ENCODE measurements at places on chromosomes 11 and 22.

DNA sequence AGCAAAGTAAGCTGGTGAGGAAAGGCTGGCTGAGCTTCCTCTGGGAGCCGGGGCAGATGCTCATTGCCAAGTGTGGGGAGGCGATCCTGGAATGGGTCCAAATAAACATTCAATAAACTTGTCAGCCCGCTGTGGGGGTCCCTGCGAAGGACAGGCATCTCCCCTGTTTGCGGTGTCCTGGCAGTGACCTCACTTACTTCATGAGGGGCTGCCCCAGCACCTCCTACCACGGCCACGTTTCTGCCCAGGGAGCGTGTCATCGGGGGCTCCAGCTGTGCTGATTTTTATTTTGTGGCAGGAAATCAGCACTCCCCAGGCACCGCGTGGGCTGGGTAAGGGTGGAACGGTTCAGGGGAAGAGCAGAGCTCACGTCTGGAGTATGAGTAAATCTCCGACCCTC lies 493.9 kb upstream of the B3GAT1 start:
- no peak for DNase-seq

- no peak for DNase-seq
Observed at GRCh38 chr22:28034760-28035401, 115.8 kb upstream of the PITPNB start.

DNA sequence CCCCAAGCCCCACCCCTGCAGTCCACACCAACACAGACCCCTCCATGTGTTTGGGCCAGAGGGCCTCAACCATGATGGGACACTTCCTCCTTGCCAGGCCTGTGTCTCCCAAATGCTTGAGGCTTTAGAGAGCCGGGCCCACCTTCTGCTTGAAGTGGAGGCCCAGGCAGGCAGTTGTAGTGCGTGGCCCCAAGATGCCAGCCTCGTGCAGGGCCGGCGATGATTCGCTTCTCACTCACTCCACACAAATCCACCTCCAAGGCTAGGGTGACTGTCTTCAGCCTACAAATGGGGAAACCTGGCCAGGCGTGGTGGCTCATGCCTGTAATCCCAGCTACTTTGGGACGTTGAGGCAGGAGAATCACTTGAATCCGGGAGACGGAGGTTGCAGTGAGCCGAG lies 5.7 kb downstream of the PRR5 start:
- DNase-seq = no peak

- DNase-seq = no peak
Observed at GRCh38 chr11:57675176-57675941, 7.4 kb downstream of the ZDHHC5 start.

DNA sequence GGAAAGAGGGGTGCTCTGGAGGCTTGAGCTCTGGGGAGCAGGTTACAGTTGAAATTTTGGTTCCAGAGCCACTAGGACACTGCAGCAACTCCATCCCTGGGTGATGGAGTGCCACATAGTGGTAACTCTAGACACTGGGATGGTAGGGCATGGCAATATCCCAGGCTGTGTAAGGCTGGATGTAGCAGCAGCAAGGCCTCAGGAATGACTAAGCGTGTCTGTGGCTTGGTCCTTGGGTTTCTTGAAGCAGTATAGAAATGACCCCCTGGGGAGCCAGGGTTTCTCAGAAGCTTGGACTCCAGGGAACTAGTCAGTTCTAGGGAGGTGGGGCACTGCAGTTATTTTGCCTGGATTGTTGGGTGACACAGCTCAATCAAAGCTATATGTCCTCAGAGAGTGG lies 8.1 kb downstream of the MS4A4A start:
- no peak for DNase-seq

- no peak for DNase-seq
Observed at GRCh38 chr11:46335890-46336562, 11.2 kb upstream of the DGKZ start.

DNA sequence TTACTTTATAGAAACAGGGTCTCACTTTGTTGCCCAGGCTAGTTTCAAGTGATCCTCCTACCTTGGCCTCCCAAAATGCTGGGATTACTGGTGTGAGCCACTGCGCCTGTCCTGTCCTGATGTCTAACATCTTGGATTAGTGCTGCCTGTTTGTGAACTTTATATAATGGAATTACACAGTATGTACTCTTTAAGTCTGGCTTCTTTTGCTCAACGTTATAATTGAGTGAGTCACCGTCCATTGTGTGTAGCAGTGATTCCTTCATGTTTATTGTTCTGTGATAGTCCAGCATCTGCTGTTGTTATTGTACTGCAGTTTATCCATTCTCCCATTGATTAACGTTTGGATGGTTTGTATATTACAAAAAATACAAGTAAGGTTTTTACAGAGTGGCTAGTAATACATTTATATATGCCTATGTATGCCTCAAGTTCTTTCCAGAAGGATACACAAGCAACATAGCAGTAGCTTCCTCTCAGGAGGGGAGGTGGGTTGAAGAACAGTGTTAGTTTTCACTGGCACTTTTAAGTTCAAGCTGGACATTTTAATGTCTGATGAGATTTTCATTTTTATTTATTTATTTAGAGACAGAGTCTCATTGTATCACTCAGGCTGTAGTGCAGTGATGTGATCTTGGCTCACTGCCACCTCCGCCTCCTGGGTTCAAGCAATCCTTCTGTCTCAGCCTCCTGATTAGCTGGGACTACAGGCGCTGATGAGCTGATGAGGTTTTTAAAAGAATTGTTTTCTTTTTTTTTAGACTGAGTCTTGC lies 25.2 kb upstream of the MICALL1 start:
- no peak for DNase-seq

DNA sequence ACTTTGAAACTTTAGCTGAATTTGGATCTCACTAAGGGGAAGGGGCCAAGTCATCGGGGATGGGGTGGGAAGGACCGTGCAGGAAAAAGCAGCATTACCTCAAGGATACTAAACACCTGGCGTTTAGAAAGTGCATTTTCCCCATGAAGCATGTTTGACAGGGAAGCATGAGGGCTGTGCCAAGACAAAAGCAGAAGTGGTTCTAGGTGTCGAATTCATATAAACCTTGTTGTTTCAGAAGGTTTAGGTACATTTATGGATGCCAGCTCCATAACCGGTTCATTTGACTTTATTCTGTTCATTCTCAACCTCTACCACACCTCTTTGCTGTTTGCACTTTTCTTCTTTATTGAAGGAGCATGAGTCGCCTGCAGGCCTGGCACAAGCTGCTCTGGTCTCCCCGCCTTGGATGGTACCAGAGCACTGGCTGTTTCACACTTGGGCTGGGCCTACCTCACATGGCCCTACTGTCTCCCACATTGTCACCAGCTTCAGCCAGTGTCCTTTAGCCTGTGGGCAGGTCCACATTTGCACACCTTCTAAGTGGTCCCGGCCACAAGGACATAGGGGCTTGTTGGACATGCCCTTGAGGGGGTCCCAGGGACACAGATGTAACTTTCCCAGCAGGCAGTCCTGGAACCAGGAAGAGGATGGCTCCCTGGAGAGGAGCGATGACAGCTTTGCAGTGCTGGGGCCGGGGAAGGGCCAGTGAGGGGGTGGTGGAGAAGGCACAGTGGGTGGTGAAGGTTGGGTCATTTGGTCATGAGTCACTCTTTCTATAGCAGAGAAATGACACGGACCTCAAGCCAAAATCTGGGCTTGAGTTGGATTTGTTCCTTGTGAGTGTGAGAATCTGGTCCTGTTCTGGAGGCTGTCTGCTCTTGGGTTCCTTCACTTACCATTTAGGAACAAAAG lies 3.2 kb upstream of the ST14 start:
- no peak for DNase-seq

- no peak for DNase-seq
Observed at GRCh38 chr11:123696183-123696582, 41.8 kb upstream of the SCN3B start.

DNA sequence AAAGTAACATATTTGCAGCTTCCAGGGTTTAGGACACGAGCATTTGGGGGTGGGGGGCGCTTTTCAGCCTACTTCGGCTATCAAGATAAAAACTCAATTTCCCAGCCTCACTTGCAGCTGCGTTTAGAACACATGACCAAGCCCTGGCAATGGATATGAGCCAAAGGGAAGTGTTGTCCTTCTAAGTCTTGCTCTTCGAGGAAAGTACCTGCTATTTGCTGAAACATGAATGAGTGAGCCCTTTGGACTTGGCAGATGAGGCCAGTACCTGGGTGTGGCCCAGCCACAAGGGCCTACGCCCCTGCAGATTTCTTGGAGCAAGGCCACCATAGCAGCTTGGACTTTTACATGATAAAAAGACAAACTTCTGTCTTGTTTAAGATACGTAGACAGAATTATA lies 60.2 kb upstream of the SORL1 start:
- no peak for DNase-seq

DNA sequence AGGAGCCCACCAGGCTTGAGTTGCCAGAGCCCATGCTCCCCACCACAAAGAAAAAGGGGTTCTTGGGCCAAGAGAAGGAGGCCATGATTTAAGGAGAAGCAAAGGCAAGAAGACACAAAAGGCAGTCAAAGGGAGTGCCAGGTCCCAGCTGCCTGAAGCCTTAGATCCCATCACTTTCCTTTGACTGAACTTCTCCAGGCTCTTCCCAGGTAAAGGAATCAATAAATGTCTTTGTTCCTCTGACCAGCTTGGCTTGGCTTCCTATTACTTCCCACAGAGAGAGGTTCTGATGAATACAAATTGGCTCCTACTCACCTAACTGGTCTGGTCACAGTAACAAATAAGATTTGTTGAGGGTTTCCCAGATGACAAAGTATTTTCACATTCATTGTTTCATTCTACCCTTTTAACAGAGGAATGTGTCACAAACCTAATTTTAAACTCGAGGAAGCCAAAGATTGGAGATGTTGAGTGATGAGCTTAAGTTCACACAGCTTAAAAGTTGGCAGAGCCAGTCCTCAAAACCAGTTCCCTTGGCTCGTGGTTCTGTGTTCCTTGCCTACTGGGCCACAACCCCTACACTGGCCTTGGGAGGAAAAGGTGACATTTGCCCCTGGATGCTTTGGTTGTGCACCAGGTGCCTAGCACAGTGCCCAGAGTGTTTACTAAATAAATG lies 96.4 kb upstream of the SESN3 start:
- no peak for DNase-seq

DNA sequence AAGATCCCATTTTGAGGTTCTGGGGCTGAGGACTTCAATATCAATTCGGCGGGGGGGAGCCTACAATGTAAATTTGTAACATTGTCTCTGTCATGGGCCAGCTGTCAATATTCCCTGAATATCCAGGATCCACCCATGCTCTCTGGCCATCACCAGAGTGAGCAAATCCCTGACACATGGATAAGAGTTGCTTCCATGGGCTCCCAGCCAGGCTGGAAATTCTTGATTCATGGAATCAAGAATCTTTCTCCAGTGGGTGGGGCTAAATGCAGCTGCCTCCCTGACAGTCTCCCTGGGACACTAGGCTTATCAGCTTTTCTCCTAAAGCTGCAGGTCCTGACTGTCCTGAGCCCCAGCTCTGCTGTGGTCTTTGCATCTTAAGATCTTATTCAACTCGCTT lies 86.9 kb upstream of the IGLL5 start:
- no peak for DNase-seq

DNA sequence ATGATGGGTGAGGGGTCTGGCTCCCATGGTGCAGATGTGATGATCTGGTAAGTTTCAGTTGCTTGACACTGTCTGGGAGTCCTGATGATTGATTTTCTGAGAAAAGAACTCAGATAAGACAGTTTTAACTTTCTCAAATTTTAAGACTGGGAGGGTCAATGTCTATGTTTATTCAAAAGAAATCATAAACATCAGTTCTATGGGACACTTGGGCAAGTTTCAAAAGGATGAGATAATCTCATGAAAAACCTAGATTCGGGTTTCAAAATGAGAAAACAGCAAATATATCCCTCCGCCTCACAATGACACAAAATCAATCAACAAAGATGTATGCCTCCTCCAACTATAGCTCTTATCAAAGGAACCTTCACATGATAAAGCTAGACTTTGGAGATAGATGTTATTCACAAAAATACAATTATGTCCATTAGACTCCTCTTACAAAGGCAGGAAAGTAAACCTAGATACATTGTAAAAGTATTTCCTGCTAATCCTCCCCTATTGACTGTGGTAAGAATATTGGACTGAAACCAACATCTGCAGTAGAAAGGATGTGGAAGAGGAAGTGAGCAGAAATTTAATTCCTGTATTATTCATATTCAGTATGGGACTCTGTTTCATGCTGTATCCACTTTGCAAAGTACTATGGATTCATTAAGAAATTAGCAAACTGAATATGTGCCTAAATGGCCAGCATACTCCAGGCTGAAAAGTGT lies 21.6 kb downstream of the SVIP start:
- no peak for DNase-seq

DNA sequence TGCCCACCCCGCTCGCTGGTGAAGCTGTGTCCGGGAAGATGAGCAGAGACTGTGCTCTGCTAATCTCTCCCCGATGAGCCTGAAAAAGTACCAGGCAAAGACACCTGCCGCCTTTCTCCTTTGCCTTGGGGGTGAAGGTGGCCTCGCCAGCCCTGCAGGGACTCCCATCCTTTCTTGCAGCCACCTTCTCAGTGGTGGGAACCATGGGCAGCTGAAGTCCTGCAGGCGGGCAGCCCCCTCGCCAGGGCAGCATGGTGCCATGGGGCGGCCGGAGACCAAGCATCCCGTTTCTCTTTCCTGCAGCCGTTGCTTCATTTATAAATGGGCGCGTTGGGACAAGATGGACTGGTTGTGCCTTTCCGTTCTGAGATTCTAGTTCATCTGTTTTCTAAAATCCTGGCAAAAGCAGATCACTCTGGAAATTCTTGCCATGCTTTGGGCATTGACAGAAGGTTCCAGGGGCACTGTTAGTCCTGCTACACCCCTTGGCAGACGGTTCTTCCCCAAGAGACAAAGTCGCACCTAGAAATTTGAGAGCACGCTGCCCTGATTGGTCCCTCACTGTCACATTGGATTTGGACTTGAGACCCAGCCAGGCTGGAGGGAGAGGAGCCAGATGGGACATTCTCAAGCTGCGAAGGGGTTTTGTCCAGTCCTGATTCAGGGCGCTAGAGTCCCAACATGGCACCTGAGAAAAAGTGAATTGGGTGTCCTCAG lies 7.5 kb downstream of the CTTN start:
- no peak for DNase-seq

- no peak for DNase-seq
Observed at GRCh38 chr22:30752771-30753170, 58.1 kb downstream of the OSBP2 start.

DNA sequence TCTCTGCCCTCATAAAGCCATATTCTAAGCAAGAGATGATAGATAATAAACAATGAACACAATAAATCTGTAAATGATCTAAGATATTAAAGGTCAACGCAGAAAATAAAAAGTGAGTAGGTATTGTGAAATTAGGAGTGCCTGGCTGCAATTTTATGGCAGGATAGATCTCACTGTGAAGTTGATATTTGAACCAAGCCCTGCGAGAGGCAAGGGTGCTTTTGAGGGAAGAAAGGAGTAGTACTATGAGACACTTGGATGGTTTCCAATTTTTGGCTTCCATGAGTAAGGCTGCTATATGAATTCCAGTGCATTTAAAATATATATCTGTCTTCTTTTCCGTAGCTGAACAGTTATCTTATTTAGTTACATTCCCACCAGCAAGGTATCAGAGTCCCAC lies 720.0 kb upstream of the CNTN5 start:
- DNase-seq = no peak

- DNase-seq = no peak
Observed at GRCh38 chr11:121143921-121144320, 42.9 kb downstream of the TECTA start.

All from stimulated activated CD8-positive, alpha-beta memory T cell treated with anti-CD3 and anti-CD28 coated beads, Interleukin-7, amount 100 ng/mL, for 24 hours (primary cell).